ENCODE measurements at places on chromosomes 12 and 14.

DNA sequence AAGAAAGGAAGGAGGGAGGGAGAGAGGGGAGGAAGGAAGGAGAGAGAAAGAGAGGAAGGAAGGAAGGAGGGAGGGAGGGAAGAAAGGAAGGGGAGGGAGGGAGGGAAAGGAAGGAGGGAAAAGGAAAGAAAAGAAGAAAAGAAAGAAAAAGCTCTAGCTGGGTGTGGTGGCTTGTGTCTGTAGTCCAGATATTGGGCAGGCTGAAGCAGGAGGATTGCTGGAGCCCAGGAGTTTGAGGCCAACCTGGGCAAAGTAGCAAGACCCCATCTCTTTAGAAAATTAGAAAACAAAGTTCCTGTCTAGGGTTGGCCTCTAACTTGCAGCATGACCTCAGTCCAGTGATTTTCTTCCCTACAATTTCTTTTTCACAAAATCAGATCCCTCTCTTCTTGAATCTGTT lies 208.2 kb upstream of the NUDT4 start:
- no peak for DNase-seq

DNA sequence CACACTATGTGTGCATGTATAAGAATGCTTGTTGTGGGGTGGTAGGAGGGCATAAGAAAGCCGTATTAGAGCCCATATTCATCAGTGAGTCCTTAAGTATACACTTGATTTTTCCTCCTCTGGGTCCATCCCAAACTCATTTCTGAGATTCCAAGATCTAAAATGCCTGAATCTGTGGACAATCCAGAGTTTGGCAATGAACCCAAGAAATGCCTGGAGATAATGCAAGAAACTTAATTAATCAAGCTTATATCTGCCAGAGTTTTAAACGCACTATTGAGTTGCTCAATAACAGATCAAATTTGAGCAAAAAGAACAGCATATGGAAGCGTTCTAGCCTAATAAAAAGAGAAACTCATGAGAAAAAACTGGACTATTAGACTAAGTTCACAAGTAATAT lies 143.4 kb upstream of the NAV3 start:
- peak; percentile 22 for DNase-seq

DNA sequence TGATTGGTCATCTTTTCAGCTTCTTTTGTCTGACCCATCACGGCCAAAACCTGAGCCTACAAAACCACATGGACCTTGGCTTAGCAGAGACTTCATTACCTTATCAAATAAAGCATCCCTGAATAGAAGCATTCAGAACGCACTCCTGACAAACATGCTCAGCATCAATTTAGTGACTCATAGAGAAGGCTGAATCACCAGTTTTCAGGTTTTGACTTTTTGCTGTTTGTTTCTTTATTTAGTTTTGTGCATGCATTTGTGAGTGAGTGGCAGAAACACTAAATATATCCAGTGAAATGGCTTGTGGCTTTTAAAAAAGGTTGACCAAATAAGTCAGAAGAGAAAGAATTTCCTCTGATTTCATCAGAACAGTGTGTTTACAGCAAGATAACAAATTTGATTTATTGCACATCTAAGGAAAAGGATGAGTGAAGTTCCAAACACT lies 19.0 kb upstream of the OVCH1 start:
- DNase-seq, result no peak

DNA sequence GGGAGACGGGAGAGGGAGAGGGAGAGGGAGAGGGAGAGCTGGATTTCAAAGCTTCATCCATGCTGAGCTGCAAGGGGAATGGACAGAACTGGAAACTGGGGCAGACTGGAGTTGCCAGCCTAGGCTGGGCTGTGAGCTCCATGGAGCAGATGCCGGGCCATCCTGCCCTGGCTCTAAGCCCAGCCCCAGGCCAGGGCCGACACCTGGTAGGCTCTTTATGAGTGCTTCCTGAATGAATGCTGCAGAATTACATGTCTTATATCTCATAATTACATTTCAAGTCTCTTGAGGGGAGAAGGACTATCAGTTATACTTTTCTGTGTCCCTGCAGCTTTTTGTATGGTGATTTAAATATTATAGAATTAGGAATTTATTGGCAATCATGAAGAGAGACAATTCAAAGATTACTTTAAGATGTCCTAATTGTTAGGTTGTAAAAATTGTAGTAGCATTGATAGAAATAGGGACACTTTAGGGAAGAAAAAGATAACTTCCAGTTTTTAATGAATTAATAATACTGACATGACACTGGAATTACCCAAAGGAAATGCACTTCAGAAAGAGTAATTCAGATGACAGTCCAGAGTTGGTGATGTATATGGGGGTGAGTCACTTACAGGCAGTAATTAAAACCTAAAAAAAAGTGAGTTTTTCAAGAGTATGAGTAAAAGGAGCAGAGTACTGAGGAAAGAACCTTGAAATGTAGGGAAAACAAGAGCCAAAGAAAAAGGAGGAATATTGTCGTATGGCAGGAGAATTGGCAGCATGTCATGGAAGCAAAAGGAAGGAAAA lies 29.0 kb downstream of the SCYL2 start:
- no peak for DNase-seq

DNA sequence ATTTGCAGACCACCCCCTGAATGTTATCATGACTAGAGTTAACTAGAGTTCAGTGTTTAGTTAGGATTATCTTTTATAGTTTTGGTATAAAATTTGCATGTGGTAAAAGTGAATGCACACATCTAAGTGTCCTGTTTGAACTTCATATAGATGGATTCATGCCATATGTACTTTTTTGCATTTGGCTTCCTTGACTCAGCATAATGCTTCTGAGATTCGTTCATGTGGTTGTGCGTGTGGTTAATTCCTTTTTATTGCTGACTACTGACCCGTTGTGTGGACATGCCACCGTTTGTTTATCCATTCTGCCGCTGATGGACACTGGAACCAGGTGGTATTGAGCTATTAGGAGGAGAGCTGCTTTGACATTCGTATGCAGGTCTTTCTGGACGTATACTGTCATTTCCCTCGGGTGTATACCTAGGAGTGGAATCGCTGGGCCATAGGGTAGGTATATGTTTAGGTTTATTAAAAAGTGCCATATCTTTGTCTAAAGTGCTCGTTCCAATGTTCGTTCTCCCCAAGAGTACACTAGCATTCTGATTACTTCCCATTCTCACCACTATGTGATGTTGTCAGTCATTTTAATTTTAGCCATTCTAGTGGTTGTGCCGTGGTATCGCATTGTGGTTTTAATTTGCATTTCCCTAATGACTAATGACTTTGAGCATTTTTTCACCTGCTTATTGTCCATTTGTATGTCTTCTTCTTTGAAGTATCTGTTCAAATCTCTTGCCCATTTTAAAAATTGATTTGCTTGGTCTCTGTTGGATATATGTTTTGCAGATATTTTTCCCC lies 37.7 kb downstream of the RIN3 start:
- DNase-seq, result no peak

DNA sequence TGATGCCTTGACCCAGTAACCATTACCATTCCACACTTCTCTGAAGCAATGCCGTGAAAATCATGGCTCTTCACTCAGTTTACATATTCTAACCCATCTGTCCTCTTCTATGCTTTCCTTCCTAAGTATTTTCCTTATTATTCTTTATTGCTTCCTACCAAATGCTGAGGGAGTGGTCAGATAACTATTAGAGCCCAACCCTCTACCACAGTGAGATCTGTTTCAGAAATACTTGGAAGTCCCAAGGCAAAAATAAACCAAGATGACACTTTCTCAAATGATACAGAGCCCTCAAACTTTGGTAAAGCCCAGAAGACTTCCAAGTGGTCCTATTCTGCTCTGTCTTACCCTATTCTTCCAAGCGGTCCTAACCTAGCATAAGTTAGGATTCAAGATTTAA lies 68.0 kb downstream of the MED13L start:
- no peak for DNase-seq

DNA sequence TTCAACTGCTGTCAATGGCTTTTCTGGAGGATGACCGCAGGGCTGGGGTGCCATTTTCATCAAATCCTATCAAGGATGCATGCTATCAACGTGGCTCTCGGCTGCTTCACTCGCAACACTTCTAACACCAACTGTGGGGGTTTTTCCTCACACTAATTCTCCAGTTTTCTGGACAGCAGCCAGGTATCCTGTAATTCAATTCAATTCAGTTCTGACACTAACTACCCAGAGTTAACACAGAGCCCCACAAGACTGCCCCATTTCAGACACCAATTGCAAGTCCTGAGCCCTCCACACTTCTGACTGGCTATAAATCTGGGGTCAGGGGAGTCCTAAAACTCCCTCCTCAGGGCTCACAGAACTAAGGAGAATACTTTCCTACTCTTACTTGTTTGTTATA lies 55.3 kb upstream of the TMCC3 start:
- no peak for DNase-seq

- peak; percentile 71 for DNase-seq
Observed at GRCh38 chr14:94048691-94049624, 22.8 kb downstream of the OTUB2 start.

GRCh38 chr12:25320123-25321006 lies 69.6 kb upstream of the KRAS start:
- no peak for DNase-seq

GRCh38 chr12:95944108-95944704 lies 1.1 kb downstream of the AMDHD1 start:
- no peak for DNase-seq

- DNase-seq, result no peak
Observed at GRCh38 chr14:97250931-97251330, 453.7 kb downstream of the VRK1 start.

DNA sequence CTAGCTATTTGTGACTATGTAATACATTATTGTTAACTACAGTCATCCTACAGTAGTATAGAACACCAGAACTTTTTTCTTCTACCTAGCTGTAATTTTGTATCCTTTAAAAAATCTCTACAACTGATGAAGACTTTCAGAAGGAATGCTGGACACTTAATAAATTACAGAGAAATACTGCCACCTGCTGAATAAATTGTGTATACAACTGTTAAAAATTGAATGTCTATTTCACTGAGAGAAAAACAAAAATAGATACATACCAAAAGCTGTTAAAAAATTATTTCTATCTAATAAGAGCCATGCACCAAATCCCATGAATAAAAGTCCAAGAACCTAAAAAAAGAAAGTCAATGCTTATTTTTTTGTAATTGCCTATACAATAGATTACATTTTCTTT lies 6.6 kb downstream of the TSPAN19 start:
- DNase-seq, result peak; percentile 47

GRCh38 chr12:3332188-3332587 lies 158.8 kb upstream of the PRMT8 start:
- peak; percentile 37 for DNase-seq

- no peak for DNase-seq
Observed at GRCh38 chr12:126480451-126480850, 1415.2 kb downstream of the AACS start.

DNA sequence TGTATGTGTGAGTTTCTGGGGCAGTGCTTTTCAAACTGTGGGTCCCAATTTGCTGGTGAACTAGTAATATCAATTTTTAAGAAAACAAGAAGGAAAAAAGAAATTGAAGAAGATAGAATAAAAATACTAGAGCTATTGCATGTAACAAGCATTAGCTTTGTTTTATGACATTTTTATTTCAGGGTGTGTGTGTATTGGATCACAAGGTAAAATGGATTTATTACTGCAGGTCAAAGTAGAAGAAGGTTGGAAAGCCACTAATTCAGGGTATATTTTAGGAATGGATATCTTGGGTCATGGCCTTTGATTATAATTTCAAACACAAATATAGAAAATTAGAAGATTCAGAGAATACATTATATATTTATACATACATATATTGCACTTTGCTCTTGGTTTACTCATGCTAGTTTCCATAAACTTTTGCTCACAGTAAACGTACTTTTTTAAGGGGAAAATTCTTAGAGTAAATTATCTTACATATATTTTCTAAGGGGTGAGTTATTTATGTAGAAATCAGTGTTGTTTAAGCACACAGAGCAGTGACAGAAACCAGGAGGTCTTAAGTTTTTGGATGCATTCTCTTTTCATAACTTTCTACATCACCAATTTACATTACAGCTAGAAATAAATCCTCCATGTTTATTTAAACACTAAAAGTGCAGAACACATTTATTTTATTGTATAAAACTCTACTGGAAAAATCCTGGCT lies 34.5 kb upstream of the PPM1A start:
- DNase-seq, result no peak

- DNase-seq, result no peak
Observed at GRCh38 chr14:94062344-94062940, 18.6 kb downstream of the DDX24 start.

DNA sequence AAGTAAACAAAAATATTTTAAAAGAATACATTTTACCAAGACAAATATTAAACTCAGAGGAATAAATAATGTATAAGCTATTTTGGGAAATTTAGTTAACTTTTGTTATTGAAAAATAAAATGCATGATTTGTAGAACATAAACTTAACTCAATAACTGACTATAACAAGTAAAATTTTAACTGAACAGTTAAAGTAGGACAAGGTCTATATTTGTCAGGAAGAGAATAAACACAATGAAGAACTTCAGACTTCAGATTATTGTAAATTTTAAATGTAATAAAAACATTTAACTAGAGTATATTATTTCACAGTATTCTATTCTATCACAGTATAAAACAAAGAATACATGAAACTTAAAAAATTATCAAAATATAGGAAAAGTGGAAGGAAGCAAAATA lies 948.8 kb upstream of the USP15 start:
- DNase-seq, result no peak

DNA sequence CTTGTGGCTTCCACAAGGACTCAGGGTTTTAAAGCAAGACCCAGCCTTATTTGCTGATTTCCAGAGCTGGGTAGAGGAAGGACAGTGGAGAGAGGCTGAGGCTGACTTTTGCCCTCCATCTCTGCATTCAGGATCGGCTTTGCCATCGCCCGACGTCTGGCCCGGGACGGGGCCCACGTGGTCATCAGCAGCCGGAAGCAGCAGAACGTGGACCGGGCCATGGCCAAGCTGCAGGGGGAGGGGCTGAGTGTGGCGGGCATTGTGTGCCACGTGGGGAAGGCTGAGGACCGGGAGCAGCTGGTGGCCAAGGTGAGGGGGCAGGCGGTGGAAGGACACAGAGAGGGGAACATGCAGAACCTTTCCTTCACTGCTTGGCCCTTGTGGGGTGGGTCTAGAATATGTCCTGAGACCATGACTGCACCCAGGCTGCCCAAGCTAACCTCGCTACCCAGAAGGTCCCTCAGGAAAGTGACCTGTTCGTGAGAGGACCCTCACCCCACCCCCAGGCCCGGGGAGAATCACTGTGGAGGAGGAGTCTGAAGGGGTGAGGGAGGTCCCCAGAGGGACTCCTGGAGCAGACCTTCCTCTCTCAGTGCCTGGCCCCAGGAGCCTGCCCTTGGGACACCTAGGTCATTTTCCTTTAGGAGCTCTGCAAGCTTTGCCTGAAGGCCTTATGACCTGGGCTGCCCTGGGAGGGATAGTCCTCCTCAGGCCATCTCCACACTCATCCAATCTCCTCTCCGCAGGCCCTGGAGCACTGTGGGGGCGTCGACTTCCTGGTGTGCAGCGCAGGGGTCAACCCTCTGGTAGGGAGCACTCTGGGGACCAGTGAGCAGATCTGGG lies 3.1 kb downstream of the DHRS2 start:
- no peak for DNase-seq

GRCh38 chr12:8644345-8645248 lies 18.0 kb downstream of the MFAP5 start:
- DNase-seq, result no peak

GRCh38 chr14:91324606-91325575 lies 80.4 kb upstream of the GPR68 start:
- peak; percentile 87 for DNase-seq
